ENCODE measurements at places on chromosomes 12 and 14.
A peak's percentile ranks its signal among the peaks of the same experiment; 100 is the strongest.

DNA sequence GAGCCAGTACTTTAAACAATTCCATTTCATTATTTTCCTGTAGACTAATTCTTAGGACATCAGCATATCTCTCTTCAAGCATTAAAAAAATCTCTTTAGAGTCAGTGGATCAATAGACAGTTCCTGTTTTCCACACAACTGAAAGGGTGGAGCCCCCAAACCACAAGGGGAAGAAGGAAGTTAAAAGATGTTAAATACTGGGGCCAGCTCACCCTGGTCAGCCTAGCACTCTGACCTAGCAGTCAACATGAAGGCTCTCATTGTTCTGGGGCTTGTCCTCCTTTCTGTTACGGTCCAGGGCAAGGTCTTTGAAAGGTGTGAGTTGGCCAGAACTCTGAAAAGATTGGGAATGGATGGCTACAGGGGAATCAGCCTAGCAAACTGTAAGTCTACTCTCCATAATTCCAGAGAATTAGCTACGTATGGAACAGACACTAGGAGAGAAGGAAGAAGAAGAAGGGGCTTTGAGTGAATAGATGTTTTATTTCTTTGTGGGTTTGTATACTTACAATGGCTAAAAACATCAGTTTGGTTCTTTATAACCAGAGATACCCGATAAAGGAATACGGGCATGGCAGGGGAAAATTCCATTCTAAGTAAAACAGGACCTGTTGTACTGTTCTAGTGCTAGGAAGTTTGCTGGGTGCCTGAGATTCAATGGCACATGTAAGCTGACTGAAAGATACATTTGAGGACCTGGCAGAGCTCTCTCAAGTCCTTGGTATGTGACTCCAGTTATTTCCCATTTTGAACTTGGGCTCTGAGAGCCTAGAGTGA lies at the start of gene LYZ:
TSS of gene LYZ (plus strand) at position 220 of the 777 bp plus-strand sequence. CDS start at position 248, 28 bp downstream.
- no peak for DNase-seq

- peak; percentile 19 for DNase-seq
Observed at GRCh38 chr14:99481745-99482099, 513 bp downstream of the CCNK start.

DNA sequence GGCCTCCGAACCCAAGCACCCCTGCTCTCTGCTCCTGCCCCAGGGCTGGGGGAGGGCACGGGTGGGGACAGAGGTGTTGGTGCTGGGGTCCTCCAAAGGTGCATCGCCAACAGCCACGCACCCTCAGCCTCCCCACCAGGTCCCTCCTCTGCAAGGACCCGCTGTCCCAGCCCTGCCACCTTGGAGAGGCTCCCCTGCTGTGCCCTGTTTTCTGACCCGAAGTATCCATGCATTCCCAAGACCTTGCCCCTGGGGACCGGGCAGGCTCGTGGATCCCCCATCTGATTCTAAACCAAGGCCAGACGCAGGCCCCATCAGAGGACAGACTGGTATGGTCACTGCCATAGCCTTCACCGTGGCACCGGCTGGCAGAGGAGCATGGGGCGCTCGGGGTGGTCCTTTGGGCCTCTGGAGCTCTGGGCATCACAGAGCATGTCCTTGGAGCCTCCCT lies 22.7 kb upstream of the BEGAIN start:
- no peak for DNase-seq

- DNase-seq: no peak
Observed at GRCh38 chr14:24463017-24463883, 20.7 kb upstream of the SDR39U1 start.

GRCh38 chr14:65867333-65867732 lies 454.8 kb downstream of the FUT8 start:
- DNase-seq: no peak

GRCh38 chr12:84822525-84822924 lies 90.1 kb downstream of the SLC6A15 start:
- no peak for DNase-seq

- DNase-seq: no peak
Observed at GRCh38 chr14:39265033-39265432, 31.3 kb downstream of the MIA2 start.

GRCh38 chr14:34460841-34461240 lies 1.2 kb downstream of the SPTSSA start:
- no peak for DNase-seq

GRCh38 chr12:89490922-89491321 lies 33.7 kb downstream of the GALNT4 start:
- no peak for DNase-seq

GRCh38 chr12:13073173-13073572 lies 29.0 kb downstream of the FAM234B start:
- no peak for DNase-seq

GRCh38 chr12:1848146-1848545 lies 27.8 kb downstream of the LRTM2 start:
- DNase-seq: no peak

DNA sequence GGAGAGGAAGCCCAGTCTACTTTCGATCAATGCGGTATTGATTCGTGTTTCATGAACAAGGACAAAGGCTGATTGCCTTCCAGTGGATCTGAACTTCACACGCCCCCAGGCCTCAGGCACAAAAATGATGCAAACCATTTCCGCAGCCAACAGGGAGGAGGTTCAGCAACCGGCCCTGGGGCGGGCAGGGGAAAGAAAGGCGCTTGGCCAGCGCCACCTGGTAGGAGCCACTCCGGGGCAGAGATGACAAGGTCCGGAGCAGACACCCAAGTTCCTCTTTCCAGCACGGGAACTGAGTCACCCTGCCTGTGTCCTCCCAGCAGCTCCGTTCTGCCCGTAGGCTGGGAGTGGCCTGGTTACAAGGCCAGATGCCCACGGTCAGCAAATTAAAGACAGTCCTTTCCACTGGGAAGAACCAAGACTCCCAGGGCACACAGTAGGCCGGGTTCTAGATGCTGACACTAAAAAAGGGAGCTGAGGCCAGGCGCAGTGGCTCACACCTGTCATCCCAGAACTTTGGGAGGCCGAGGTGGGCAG lies 136.3 kb downstream of the SCARB1 start:
- no peak for DNase-seq

DNA sequence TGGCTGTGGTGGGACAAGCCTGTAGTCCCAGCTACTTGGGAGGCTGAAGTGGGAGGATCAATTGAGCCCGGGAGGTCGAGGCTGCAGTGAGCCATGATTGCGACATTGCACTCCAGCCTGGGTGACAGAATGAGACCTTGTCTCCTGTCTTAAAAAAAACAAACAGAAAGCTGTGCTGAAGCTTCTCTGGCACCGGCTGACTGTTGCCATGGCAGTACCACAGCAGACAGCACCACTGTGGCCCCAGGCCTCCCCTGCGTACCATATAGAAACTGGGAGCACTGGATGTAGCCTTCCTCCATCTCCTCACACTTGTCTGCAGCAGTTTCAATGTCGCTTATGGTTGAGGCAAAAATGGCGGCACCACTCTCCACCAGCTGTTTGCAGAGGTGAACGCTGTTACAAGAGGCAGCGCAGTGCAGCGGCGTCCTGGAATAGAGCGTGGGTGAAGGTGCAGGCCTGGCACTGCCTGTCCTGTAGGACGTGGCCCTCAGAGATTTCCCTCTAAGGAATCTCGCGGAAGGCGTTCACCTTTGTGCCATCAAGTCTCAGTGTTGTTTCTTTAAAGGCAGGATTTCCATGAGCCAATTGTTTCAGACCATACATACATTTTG lies 21.9 kb downstream of the ZFYVE21 start:
- no peak for DNase-seq

- no peak for DNase-seq
Observed at GRCh38 chr14:32408018-32408417, 78.9 kb downstream of the AKAP6 start.

DNA sequence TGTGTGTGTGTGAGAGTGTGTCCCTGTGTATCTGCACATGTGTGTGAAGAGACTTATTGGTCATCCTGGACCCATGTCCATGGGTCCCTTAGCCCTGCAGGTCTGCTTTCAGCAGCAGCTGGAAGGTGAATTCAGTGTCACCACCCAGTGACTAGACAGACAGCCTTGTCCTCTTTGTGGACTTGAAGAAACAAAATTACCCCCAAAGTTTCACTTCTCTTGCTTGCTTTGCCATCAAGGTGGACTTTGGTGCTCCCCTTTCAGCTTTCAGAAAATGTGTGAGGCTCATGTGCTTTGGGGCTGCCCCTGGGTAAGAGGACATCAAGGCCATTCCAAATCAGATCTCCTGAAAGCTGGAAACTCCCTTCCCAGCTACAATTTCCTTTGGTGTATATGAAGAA lies 1063.8 kb downstream of the BCL11B start:
- no peak for DNase-seq

GRCh38 chr12:6405963-6406362 lies 22.0 kb downstream of the LTBR start:
- DNase-seq: no peak

GRCh38 chr12:59173695-59174094 lies 253.4 kb upstream of the LRIG3 start:
- no peak for DNase-seq

DNA sequence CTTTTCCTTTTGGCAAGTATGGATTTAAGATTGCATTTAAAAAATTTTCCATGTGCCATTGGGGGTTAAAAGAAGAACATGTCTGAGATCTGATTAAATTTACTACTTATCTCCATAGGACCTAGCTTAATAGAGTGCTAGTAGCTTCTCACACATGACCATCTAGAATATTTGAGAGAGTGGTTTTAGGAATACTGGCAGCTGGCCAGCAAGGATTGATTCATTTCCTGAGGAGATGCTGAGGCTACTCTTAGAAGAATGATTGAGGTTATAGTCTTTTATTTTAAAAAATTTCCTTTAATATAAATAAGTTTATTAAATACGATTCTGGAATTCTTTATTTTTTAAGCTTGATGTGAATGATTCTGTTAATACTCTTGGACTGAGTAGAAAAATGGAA lies 56.2 kb downstream of the MIPOL1 start:
- DNase-seq: no peak

GRCh38 chr12:80352474-80352873 lies 91.6 kb upstream of the PTPRQ start:
- DNase-seq: no peak

GRCh38 chr12:11577658-11578260 lies 71.7 kb upstream of the ETV6 start:
- DNase-seq: no peak

GRCh38 chr12:91074154-91074709 lies 16.4 kb upstream of the KERA start:
- DNase-seq: no peak

- DNase-seq: no peak
Observed at GRCh38 chr14:34000396-34000795, 49.5 kb upstream of the EGLN3 start.

- no peak for DNase-seq
Observed at GRCh38 chr14:89243741-89244140, 173.3 kb downstream of the FOXN3 start.

GRCh38 chr14:56498112-56498511 lies 81.5 kb upstream of the TMEM260 start:
- DNase-seq: no peak

DNA sequence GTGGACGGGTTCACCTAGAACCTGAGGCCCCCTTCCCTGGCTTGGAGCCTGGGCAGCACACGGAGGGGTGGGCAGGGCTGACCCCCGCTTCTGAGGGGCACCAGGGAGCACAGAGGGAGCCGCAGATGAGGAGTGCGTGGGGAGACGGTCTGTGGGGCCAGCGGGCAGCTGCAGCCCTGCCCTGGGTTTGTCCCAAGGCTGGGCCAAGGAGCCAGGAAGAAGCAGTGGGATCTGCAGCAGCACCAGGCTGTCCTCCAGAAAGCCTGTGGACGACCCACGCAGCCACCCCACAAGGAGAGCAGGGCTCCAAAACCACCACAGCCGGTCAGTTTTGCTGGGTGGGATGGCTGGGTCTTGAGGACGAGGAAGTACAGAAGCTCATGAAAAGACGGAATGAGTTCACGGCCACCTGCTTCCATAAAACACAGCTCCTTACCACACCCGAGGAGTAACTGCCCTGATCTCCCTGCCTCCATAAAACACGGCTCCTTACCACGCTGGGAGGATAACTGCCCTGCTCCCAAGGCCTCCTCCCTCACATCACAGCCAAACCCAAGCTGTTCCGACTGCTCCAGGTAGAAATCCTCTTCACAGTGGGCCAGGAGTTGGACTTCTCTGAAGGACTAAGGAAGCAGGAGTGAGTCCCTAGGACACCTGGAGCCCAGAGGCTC lies 9.9 kb upstream of the GOLGA3 start:
- DNase-seq: no peak

DNA sequence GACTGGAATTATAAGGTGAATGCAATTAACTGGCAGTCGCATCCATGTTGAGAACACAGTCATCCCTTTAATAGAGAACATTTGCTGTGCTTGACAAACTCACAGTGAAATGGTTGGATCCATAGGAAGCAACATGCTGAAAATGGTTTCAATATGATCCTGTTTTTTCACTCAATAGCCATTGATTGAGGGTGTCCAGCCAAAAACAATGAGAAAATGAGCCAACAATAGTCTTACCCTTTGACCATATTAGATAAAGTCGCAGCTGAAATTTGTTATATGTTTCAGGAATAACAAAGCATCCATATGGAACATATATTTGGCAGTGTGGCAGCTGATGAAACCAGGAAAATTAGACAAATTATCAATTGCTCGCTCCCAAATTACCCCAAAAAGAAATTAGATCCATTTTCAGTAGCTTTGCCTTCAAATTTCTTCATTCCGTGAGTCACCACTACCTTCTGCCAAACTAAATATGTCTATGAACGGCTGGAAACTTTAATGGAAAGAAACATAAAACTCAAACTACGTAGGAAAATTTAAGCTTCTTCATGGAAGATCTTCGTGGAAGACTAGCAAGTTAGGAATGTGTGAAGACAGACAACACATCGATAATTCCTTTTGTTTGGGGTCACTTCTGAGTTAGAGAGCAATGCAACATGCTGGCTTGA lies 17.4 kb downstream of the IGF1 start:
- DNase-seq: no peak

GRCh38 chr12:40469736-40470135 lies 222.5 kb upstream of the CNTN1 start:
- no peak for DNase-seq

GRCh38 chr14:61511558-61511948 lies 183.8 kb upstream of the HIF1A start:
- DNase-seq: peak; percentile 51

DNA sequence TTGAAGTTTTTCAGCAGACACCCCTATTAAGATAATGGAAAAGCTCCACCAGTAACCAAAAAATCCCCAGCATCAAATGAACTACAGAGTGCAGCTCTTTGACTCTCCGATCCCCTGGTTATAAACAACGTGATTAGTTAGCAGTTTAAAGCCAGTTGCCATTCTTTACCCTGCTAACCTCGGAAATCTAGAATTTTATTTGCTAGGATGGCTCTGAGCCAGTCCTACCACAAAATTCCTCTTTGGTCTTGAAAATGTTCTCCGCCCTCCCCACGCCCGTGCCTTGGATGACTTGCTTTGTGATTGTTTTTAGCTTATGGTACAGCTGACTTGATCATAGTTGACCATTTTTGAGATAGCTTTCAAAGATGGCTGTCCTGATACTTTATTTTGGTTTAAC lies 1.2 kb downstream of the KLHDC2 start:
- DNase-seq: no peak

DNA sequence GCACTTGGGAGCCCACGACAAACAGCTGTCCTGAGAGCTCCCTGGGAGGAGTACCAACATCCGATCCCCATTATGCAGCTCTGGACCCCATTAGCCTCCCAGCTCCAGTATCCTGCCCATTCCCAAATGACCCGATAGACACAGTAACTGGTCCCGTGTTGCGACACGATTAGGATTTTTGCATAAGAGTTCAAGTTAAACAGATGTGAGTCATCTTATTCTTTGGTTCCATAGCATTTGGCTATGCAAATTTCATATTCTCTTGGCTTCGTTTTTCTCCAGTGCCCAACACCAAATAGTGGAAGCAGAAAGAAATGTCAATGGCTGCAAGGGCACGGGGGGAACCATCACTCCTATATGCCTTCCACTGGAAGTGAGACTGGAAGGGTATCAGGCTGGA lies 43.0 kb upstream of the LRRC10 start:
- DNase-seq: no peak
